ENCODE measurements at places on chromosomes 1 and 21.

DNA sequence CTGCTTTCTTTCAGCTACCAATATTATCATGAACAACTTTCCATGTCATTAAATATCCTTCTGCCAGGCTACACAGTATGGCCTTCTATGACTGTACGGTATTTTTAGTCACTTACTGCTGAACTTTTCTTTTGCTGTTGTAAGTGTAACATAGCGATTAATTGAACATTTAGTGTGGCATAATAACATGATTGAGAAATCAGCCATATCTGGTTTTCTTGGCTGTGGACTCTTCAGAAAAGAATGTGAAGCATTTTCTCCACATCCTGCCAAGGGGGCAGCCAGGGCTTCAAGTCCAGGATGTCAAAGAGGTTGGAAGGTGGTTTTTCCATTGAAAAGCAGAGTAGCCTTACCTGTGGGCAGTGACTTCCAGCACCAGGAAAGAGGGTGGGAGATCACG, 8.8 kb upstream of the AHCYL1 start:
- no peak for DNase-seq

- no peak for DNase-seq
Measured at GRCh38 chr1:119006406-119007279, 18.5 kb upstream of the TBX15 start.

DNA sequence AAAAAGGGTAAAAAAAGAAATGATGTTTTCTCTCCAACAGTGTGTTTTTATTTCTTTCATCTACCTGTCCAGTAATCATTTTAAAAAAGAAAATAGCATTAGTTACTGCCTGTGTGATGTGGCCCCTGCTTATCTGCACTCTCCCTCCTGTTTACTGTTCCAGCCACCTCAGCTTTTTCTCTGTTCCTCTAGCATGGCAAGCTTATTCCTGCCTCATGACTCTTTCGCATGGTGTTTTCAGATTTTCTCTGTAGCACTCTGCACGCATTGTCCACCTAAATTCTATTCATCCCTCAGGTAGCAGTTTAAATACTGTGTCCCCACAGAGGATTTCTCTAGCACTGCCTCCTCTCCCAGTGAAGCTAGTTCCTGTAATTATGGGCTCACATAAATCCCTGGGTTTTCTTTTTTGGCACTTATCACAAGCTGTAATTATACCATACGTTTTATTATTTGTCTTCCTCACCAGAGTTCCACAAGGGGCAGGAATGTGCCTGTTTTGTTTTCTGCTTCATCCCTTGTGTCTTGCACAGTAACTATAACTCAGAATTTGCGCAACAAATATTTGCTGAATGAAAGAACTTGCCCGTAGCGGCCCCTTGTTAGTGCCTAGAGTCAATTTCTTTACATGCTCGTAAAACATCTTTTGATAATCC, 51.4 kb upstream of the LRIG2 start:
- no peak for DNase-seq

GRCh38 chr1:221335161-221336101, 406.5 kb downstream of the DUSP10 start:
- DNase-seq: no peak

GRCh38 chr1:34436836-34437235, 260.1 kb downstream of the C1orf94 start:
- no peak for DNase-seq

DNA sequence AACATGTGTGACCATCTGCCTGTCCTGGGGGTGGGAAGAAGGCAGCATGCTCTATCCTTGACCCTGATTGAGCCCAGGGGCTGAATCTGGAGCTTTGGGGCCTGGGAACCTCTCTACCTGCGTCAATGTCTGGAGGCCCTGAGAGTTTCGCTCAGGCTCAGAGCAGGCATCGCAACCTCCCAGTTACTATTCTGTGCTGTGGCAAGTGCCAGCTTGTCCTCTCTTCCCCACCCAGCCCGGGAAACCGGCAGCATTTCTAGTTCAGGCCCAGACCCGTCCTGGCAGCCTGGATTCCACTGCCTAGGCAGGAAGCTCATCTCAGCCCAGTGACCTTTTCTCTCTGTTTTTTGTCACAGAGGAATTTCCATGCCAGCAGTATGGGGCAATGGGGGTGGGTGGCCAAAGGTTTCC, 10.0 kb upstream of the IRF6 start:
- no peak for DNase-seq

All from activated CD4-positive, alpha-beta T cell treated with anti-CD3 and anti-CD28 coated beads for 1 hour (primary cell).